Astrocyte (in vitro differentiated cells and primary cell): ENCODE measurements at places on chromosomes 3 and 15.

GRCh38 chr3:100299016-100299415 is 35.5 kb upstream of the NIT2 start:
- DNase-seq = no peak

DNA sequence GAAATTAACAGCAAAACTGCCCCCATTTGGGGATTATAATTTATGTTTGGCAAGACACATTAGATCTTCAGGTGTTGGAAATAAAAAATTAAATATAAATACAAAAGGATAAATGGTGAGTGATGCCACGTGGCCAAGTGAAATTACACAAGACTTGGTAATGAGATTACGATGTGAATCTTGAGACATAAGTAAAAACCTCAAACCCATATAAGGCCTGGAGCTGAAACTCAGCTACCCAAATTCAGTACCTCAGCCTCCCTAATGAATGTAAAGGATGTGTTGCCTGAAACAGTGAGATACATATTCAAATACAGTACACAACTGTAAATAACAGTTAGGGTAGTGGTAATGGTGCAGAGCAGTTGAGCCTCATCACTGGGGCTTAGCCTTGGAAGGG is 1146.6 kb downstream of the OTOL1 start:
- DNase-seq = no peak

DNA sequence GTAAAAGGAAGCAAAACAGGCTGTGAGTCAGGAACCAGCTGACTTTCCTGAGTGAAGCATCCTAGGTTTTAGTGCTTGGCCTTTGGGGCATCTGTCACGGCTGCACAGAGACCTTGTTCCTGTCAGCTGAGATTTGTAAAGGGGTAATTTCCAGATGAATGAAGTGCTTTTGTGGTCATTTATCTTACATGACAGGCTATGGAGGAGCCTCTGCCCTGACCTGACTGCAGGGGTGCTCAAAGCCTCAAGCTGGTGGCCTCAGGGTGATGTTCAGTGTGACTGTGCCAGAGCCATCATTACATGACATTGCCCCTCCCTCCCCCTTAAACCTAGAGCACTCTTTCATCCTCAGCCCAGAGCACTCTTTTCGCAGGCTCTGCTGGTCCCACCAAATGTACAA is 132.5 kb downstream of the ARNT2 start:
- DNase-seq = no peak

- DNase-seq = no peak
Observed at GRCh38 chr3:50442945-50443579, 60.4 kb downstream of the CACNA2D2 start.

DNA sequence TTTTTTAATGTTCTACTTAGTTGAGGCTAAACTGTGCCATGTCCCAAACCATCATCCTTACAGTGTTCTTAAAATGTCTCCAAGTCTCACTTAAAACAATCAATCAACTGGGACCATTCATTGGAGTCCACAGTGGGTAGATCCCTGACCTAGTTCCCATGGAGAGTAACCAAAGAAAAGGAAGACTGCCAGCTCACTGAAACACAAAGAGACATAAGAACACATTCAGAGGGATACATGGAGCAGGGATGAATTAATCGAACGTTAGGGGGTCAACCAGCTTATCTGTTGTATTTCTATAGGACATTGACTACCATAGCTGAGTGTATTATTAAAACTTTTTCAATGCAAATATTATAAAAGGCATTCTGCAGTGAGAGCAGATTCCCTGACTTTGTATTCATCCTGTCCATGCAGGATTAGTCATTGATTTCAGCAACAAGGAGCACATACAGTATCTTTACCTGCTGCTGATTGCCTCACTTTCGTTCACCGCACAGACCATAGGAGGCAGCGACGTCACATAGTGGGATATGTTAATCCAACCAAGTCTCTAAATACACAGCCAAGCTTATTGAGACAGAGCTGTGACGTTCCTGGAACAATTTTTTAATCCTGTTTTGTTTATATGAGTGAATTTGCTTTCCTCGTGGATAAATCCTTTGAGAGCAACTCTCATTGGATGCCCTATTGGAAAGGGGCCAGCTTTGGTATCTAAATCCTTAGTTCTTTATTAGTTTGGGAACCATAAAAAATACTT is 364.9 kb upstream of the RBMS3 start:
- peak; percentile 78 for DNase-seq

DNA sequence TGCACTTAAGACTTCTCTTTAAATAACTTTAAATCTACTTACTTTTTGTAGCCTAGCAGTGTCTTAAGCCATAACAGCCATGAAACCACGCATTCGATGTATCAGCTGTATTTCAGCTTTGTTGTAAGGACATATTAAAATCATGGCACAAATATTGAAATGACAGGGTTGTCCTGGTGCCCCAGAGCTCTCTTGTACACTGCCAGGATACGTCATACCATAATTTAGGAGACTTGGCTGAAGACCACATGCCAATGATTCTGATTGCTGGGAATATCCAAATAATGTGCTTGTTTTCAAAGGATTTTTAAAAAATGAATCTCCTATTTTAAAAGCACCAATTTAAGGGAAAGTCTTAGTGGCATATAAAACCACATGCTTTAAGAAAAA is 265.4 kb downstream of the SLCO3A1 start:
- no peak for DNase-seq

GRCh38 chr3:130900959-130901358 is 7.1 kb downstream of the ATP2C1 start:
- peak; percentile 10 for DNase-seq

DNA sequence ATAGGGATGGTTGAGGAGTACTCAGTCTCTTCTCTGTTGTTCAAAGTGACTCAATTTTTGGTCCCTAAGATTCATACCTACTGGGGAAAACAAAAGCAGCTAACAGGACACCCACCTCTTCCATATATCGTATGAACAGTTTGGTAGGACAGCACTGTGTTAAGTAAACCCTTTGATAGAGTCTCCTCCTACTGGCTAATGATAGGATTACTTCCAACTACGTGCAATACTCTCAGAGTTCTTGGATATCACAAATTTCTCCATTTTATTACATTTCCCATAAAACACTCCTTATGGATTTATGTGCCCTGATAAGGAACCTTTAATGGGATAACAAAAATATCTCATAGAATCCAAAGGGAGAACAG is 200.2 kb upstream of the GOLGA6L4 start:
- peak; percentile 22 for DNase-seq

- DNase-seq = no peak
Observed at GRCh38 chr3:71393745-71394144, 189.8 kb downstream of the FOXP1 start.

- DNase-seq = no peak
Observed at GRCh38 chr3:170868577-170869238, 1.3 kb downstream of the RPL22L1 start.

DNA sequence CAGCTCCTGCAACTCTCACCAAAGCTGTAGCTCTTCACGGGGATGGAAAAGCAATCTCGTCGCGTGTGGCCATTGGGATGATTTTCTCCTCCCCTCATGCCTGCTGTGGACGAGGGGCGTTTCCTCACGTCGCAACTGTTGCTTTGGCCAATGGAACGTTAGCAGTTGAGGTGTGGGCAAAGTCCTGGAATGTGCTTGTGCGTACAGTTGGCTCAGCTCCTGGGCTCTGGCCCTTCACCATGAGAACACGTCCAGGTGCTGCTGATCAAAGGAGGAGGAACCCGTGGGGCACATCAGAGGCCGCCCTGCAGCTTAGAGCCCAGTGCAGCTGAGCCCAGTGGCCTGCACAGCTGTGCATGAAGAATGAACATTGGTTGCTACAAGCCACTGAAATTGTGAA is 186.1 kb downstream of the TJP1 start:
- DNase-seq = no peak

DNA sequence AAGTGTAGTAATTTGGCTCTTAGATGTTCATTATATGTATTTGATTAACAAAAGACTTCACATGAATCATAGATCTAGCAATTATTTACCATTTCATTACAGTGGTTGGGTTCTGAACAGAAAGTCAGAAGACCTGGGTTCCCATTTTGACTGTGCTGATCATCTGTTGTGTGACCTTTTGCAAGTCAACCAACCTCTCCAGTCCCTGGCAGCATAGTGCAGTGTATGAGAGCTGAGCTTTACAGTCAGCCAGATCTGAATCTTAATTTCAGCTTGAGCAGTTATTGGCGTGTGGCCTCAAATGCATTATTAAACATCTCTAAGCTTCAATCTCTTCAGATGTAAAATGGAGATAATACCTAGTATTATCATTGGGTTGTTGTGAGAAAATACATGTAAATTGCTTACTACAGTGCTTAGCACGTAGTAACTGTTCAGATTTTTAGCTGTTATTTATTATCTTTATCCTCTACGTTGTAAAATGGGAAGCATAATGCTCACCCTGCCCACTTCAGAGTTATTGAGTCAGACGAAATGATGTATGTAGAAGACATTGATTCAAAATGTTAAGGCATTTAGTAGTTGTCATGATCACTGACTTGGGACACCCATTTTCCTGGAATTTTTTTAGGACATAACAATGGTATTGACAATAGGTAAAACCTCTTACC is 104.0 kb downstream of the KLHL25 start:
- DNase-seq = no peak

GRCh38 chr3:124640635-124641306 is 89.5 kb upstream of the UMPS start:
- no peak for DNase-seq

- no peak for DNase-seq
Observed at GRCh38 chr15:60616147-60616546, 137.2 kb upstream of the ICE2 start.

DNA sequence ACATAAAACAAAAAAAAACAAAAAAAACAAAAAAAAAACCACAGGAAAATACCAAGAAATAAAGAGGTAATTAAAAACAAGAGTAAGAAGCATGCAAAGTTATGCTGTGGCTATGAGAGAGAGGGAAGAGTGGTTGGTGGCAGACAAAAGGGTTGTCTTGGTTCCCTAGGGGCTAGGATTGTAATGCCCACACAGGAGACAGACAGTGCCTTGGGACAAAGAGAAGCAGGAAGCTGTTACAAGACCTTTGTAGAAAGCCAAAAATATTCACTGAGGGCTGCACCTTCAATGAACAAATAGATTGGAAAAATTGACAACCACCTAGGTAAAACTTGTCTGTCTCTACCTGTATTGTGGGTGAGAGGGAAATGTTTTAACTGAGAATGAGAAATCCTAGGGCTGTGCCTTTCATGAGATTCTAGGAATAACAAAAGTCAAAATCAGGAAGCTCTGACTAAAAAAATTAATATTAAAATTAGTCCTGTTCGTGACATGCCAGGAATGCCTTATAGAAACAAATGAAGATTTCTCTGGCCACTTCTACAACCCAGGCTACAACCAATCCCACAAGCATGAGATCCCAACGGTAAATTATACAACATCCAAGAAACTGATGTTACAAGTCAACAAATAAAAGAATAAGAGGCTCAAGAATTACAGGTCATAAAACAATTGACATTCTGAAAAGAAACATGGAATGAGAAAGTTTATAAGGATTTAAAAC is 45.0 kb upstream of the PRICKLE2 start:
- no peak for DNase-seq

GRCh38 chr15:31325595-31326155 is 960 bp upstream of the KLF13 start:
- no peak for DNase-seq

DNA sequence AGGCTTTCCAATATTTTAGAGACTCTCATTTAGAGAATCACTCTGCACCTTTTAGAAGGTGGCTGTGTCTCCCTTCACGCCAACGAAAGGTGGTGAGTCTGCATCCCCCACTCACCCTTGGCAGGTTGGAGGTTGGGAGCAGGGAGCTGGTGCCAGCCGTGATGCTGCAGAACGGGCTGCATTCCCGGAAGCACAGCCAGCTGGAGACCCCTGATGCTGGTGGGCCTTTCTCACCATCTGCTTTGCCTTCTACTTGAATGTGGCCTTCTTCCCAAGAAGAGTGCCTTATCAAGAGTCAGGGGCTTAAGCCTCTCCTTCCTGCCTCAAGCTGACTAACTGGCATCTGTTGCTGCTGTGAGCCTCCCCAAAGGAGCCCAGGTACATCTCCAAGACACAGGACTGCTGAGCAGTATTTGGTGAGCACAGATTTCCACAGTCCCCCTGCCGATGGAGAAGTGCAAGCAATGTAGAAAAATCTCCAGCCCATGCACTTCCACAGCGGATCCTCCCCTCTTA is 17.7 kb upstream of the HEG1 start:
- no peak for DNase-seq

GRCh38 chr3:107193116-107193515 is 184.1 kb upstream of the CCDC54 start:
- DNase-seq = no peak

DNA sequence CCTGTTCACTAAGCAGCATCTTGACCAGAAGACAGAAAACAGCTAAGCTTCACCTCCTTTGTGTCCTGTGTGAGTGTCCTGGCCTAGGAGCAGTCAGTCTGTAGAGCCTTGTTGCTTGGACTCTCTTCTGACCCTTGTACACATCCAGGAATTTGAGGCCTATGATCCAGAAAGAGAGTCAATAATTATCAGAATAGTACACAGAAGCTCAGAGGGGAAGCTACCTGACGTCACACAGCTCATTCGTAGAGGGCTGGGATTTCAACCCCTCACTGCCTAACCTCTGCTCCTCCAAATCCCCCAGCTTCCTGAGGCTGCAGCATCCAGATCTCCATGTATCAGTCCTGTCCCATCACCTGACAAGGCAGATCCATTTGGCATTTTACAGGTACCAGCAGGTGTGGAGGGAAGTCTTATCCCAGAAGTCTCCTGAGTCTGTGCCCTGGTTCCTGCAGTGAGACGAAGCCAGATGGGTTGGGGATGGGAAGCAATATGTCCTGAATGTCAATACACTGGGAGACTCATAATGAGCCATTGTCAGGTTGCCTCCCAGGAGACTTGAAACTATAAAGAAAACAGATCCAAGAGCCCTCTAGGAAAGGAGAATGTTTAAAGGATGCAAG is 203.1 kb downstream of the MINAR1 start:
- DNase-seq = no peak

DNA sequence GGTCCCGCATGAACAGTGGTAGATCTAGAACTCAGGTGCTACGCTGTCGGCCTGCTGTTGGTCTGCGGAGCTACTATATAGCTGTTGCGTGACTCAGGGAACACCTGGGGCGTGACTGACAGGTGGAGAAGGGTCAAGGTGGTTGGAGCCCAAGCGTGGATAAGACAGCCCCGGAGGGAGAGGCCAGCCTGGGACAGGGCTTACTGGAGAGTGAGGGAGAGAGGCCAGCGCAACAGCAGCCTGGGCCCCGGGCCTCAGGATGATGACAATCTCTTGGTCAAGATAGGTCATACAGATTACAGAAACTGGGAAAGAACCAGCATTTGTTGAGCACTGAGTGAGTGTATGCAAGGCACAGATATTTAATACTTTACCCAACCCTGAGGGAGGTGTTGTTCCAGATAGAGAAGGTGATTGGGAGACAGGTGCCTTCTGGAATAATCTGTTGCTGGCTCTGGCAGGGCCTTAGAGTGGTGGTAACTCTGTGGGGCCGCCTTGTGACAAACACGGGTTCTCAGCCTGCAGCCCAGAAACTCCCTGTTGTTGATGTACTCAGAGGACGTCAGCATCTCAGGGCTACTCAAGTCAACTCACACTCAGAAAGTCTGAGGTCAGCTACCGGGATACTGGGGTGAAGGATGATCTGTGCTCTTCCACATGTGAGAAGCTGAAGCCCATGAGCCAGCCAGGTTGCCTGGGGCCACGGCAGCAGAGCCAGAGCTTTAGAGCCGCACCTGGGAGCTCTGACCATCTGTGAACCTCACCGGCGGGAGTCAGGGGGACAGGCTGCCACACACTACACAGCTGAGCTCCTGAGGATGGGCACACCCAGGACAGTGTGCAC is 265.4 kb upstream of the HES1 start:
- no peak for DNase-seq
